ENCODE measurements at places on chromosomes 5 and 9.

- DNase-seq = no peak
These were observed 14.5 kb downstream of the GRHPR start for GRCh38 chr9:37437010-37437409.

GRCh38 chr5:141778206-141778605, 96.2 kb upstream of the ARAP3 start:
- no peak for DNase-seq

DNA sequence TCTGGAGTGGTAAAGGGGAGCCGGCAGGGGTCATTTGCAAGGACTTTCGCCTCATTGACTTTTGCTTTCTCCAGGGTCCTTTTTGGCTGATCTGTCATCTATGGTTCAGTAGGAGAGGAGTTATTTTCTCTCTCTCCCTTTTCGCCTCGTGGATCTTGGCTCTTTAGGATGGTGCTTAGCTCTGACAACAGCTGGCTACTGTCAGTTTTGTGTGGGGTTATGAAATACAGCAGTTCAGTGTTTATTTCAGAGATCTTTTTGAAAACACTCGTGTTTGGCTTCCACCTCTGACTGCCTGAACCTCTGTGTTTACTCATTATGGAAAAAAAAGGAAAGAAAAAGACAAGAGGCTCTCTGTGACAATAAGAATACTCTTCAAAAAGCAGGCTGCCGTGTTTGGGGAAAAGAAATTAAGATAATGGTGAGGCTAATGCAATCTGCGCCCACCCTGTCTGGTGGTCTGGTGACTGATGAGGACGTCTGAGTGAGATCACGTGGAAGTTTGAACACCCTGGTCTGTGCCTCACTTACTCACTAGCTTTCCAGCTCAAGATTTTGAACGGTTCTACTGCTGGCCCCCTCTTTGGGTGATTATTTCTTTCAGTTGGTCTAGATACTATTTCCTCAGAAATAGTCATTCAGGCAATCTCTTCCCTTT, 567.7 kb downstream of the CAAP1 start:
- DNase-seq = no peak

GRCh38 chr5:74765201-74765600, 1.7 kb downstream of the GFM2 start:
- no peak for DNase-seq

GRCh38 chr5:58002323-58002722, 457.6 kb downstream of the PLK2 start:
- no peak for DNase-seq

DNA sequence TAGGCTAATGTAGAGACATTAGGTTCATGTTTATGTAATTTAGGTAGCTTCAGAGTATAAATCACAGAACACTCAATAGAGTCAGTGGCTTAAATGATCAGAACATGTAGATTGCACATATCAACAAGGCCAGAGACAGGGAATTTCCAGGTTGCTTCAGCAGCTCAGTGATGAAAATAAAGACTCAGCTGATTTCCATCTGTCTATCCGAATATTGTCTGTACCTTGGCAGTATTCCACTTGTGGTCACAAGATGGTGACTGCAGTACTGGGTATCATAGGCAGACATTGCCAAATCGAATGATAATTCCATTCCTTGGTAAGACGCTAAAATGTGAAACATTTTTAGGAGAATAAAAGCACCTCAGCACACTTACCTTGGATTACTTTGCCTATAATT, 702.2 kb downstream of the MAT2B start:
- DNase-seq = no peak

- DNase-seq = no peak
These were observed 41.0 kb upstream of the TMEM252 start for GRCh38 chr9:68581696-68582095.

DNA sequence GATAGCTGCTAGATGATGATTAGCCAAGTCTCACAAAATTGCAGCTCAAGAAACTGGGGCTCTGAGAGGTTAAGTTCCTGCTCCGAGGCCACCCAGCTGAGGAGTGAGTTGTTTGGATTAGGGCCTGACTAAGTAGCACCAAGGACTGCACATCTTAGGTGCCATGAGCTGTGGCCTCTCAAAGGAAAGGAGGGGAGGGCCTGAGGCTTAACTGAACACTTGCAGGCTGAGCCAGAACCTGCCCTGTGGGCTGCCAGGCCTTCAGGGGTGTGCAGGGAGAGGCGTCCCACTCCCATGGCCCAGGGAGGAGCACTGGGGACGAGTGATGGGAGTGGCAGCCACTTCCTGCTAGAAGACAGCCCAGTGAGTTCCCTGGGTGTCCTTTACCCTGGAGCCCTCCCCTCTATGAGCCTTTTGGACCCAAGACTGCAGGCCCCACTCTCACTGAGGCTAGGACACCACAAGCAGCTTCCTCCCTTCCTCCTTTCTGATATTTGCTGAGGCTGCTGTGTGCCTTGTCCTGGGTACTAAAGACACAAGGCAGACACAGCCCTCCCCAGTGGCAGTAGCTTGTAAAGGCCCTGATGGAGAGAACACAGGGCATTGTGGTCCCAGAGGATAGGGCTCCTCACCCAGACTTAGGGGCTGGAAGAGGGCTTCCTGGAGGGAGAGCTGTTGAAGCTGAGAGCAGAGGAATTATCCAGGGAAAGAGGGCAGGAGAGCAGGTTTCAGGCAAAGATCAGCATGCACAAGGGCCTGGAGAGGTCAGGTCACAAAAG, 22.1 kb downstream of the LMX1B start:
- DNase-seq = no peak

DNA sequence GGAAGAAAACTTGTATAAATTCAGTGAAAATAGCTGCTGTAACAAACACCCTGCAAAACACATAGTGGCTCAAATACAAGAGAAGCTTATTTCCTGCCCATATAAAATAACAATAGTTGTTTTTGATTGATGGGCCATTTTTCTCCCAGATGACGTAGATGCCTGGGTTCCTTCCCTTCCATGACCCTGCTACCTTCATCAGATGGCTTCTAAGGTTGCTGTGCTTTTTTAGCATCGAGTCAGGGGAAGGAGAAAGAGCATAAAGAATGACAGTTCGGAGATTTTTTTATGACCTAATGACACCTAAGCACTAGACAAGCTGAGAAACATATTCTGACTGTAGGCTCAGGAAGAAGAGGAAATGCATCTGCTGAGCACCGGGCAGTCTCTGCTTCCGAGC, 34.7 kb upstream of the DPYSL3 start:
- DNase-seq = no peak

GRCh38 chr5:103938146-103938695, 375.6 kb upstream of the NUDT12 start:
- DNase-seq = no peak

DNA sequence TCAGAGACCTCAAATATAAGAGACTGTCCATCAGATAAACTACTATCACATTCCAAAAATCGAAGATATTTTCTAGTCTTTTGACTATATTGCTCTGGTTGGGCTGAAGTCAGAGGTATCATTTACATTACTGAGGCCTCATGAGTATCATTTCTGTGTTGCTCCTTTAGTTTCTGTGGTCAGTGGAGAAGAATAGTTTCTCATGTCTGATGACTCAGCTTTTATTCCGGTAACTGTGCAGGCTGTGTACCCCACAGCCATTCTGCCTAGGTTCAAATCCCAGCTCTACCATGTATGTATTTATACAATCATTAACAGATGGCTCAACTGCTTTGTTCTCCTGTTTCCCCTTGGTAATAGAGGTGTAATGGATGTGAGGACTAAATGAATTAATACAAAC, 179.3 kb downstream of the ALDH1A1 start:
- DNase-seq = no peak

DNA sequence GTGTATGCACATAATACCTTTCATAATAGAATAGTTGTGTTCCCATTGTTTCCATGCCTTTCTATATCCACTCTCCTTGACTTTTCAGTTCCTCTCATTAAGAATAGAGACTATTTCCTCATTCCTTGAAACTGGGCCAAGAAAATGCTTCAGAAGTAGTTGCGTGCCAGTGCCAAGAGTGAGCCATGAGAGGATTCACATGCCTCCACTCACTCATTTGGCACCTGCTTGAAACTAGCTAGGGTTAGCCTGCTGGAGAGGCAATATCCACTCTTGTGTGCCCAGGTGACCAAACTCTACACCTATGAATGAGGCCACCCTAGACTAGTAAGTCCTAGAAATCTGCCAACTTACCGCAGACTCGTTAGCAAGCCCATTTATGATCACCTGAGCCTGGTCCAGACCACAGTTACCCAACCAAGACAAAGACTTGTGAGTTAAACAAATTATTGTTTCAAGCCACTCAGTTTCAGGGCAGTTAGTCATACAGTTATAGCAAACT, 276.3 kb downstream of the EPB41L4A start:
- DNase-seq = no peak

DNA sequence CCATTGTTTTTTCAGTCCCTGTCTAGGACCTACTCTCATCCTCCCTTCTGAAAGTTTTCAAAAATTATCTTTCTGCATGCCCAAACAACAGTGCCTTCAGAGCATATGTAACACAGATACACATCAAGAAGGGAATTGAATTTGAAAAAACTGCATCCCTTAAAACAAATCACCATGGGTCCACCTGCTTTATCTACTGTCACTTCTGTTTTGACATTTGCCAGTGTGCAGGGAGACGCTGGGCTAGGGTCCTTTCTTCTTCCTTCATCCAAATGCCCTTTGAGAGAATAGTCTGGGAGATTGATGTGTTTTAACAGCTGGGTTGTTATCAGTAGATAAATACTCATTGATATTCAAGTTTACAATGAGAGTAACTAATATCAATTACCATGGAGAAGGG, 1630.1 kb downstream of the MAT2B start:
- DNase-seq = no peak

DNA sequence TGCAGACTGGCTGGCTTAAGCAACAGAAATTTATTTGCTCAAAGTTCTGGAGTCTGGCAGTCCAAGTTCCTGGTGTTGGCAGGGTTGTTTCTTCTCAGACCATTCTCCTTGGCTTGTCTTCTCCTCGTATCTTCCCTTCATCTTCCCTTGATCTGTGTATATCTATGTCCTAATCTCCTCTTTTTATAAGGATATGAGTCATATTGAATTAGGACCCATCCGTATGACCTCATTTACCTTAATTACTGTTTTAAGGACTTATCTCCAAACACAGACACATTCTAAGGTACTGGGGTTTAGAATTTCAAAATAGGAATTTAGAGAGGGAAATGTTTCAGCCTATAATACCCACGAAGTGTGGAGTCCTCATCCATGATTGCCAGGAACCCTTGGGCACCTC, 13.1 kb upstream of the LPAR1 start:
- no peak for DNase-seq

GRCh38 chr5:96509721-96510350, 76.8 kb upstream of the PCSK1 start:
- no peak for DNase-seq

- DNase-seq = no peak
These were observed 54.1 kb downstream of the PWWP2A start for GRCh38 chr5:160064995-160065614.

GRCh38 chr5:95660060-95660459, 13.5 kb downstream of the RFESD start:
- DNase-seq = no peak

GRCh38 chr5:107937204-107937603, 266.5 kb upstream of the EFNA5 start:
- DNase-seq = no peak

DNA sequence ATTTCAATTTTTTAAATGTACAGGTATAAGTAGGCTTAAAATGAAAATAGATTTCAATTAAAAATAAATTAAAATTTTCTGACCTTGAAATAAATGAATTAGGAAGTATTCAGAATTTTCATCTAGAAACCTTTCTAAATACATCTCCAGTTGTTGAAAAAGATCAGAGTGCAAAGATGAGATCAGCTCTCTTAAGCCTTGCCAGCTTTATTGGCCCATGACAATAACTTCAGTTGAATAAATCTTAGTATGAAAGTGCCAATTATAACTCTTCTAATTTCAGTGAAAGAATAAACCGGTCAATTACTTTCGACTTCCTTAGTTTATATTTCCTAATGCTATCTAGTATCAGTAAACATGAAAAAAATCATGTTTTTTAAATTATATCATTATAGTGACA, 117.4 kb downstream of the FBXL17 start:
- no peak for DNase-seq

GRCh38 chr9:137277329-137278041, at the start of gene TOR4A:
TOR4A (plus strand) TSS chr9:137277726; CDS start chr9:137278690, 964 bp downstream.
- peak; percentile 95 for DNase-seq

Data from GM13976 (cell line).